ENCODE measurements at places on chromosomes 3 and 15.

- DNase-seq, result no peak
These were observed 660.8 kb upstream of the UBE2E2 start for GRCh38 chr3:22542311-22542710.

DNA sequence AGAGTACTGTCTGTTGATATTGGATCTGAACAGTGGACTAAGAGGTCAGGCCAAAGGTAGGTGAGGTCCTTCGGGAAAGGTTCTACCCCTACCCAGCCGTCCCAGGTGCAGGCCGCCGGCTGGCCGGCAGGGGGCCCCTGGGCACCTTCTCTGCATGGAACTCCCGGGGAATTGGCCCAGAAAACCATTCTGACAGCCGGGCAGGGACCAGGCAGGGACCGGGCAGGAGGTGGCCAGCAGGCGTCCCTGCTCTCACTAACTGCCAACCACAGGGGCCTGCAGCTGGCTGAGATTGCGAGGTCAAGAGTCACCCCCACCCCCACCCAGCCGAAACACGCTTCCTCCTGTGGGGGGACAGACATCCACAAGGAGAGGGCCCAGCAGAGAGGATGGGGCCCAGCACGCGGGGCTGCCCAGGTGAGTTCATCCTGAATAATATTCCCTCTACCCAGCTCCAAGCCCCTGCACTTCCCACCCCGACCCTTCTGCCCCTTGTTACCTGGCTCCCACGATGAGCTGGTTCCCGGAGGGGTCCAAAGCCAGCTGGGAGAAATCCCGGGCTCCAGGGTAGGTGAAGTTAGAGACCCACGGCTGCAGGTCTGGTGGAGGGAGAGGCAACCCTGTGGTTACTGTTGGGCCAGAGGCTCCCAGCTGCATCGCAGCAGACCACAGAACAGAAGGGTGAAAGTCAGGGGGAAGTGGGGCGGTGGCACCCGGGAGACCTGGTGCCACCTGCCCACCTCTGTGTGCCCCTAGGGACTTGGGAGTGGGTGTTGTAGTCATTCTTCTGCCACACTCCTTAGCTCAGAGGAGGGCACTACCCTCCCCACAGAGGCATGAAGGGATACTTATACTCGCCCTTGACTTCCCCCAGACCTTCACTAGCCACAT lies 84.4 kb downstream of the SEMA5B start:
- no peak for DNase-seq

DNA sequence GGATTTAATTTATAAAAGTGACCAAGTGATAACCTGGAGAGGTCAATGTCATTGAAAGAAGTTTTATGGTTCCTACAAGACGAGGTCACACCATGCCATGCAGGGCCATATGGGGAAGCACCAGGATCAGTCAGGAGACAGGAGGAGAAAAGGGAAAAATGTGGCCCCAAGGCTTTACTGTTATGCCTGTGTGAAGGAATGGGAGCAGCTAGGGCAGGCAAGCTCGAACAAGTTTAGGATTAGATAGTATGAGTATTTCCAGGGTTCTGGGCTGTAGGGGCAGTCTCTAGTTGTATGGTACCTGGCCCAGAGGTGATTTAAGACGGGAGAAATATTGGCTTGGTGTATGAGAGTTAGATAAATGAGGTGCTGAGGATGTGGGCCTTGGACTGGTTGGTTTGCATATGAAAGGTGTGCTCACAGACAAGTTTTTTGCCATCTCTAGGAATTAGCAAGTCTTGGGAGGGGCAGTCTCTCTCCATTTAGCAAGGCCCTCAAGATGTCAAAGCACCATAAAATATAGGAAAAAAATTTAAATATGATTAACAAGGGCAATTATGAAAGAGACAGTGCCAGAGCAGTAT lies 36.3 kb upstream of the DCLK3 start:
- no peak for DNase-seq

GRCh38 chr3:70951316-70951715 lies 632.2 kb downstream of the FOXP1 start:
- DNase-seq, result no peak

- DNase-seq, result no peak
These were observed 898.7 kb downstream of the NSUN3 start for GRCh38 chr3:94961423-94962100.

DNA sequence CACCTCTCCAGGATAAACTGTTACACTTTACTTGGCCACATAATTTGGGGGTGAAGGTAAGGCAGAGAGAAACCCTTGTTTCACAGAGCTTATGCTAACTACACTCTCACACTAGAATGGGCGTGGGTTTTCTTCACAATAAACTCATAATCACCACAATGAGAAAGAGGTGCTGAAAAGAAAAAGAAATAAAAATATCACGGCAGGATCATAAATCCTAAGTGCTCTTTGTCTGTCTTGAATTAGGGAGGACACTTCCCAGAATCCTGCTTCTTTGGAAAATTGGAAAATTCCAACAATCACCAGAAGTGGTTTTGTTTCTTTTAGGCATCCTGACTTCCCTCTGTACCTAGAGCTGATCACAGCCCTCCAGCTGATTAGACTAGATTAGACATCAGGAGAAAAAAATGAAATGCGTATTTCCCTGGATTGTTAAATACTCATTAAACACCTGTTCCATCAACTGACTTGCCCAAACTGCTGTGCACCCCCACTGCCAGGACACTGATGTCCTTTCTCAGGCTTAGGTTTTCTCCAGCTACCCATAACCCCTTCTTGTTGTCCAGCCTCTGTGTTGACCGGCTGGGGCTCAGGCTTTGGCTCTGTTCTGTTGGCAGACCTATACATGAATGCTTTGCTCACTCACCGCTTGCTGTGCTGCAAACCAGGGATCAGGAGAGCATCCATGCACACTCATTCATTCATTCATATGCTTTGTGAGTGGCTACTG lies 41.6 kb upstream of the ACKR4 start:
- no peak for DNase-seq

DNA sequence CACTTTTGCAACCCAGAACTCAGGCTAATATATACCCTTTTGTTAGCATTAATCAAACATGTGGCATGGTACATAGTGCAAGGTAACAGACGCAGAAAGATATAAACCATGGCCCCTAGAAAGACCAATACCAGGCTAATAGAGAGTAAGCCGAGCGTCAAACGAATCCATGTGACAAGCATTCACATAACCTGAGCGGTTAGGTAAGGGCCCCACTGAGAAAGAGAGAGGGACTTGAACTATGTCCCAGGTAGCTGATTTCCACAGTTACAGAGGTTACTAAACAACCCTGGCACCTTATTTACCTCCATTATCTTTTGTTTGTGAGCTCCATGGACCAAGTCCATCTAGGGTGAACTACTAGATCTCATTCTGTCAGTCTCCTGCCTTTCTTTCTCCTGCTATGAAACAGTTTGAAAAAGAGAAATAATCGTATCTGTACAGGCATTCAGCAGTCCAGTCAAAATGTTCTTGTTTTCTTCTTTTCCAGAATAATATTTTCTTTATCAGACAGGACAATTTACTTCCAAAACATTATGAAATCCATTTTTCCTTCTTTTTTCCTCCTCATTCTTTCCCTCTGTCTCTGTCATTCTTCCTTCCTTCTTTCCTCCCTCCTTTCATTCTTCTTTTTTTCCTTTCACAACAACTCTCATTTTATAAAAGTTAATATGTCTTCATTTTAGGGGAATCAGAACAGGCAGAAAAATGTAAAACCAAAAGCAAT lies 30.5 kb upstream of the TNFSF10 start:
- no peak for DNase-seq

DNA sequence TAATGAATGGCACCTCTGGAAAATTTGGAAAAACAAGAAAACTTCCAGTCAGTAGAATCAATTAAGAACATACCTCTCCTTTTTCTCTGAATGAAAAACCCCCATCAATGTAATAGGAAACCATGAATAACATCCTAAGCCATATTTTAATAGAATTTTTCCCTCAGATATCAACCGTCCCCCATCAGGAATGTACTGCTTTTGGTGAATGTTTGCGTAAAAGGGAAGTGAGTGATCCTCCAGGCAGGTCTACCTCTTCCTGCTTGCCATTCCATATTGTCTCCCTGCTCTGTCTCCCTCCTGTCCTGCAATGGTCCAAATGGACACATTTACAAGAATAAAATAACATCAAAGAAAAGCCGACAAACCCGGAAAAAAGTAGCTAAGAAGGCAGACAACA lies 30.8 kb downstream of the LAMP3 start:
- DNase-seq, result no peak

DNA sequence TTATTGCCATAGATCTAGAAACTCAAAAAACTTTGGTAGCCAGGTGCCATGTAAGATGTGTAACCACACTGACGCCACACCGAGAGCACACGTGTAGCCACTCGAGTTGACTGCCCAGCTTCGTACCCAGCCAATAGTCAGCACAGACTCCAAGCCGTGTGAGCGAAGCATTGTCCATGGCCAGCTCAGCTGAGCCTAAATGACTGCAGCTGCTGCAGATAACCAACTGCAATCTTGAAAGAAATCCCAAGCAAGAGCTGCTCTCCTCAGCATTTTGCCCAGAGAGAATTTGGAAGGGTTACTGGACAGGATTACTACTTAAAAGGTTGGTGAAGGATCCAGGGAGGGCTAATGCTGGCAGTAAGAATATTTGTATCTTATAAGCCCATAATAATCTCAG lies 193.0 kb upstream of the THRB start:
- no peak for DNase-seq

DNA sequence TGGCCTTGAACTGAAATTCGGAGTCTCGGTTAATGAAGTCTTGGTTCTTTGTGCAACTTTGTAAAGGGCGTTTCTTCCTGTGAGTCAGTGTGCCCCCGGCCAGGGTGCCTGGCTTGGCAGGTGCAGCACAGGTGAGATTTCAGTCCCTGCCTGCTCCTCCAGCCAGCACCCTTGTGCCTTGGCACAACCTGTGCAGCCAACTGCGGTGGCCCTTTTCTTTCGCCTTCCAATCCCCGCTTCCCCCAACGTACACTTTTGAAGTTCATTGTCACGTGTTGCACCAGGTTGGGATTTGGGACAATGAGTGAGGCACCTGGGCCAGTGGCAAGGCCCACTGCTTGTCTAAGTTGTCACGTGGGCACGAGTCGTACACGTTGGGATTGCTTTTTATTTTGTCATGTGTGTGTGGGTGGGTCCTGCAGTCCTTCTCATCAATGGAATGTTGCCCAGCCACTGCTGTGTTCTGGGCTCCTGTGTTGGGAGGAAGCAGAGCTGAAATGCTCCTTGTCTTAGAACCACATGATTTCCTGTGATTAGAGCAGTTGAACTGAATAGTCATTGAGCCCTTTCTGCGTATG lies 242.9 kb upstream of the BHLHE40 start:
- DNase-seq, result no peak

DNA sequence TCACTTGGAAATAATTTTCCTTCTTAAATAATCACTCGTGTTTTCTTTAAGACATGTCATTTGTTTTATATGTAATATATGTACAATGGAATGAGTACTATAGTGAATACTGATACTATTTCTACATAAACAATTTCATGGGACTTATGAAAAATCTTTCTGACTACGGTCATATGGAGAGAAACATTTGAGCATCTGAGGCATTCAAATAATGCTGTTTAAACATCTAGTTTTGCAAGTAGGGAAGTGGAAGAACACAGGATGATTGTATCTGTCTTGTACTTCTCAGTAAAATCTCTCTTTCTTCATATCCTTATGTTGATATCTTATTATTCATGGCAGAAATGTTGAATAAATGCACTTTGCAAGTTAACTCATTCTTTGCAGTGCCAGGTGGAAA lies 599.5 kb upstream of the KCNMB2 start:
- DNase-seq, result no peak

- no peak for DNase-seq
These were observed 321.7 kb downstream of the RORA start for GRCh38 chr15:60907233-60907947.

Data from activated T-helper 1 cell treated with anti-CD3 and anti-CD28 coated beads, Interleukin-2, amount 50 U/mL, for 16 hours (primary cell).